Mucosa of gallbladder (tissue), 1 donor: ENCODE measurements at places on chromosomes 5 and 9. TPM values are rescaled to one million over a fixed set of nuclear protein-coding genes. Genes with fewer than 3 reads are reported as not detected.

- no peak for DNase-seq
Measured at GRCh38 chr5:31113666-31114350, 79.7 kb upstream of the CDH6 start.

- peak; percentile 44 for DNase-seq
Measured at GRCh38 chr9:126722922-126723806, 81.7 kb upstream of the ZBTB43 start.

DNA sequence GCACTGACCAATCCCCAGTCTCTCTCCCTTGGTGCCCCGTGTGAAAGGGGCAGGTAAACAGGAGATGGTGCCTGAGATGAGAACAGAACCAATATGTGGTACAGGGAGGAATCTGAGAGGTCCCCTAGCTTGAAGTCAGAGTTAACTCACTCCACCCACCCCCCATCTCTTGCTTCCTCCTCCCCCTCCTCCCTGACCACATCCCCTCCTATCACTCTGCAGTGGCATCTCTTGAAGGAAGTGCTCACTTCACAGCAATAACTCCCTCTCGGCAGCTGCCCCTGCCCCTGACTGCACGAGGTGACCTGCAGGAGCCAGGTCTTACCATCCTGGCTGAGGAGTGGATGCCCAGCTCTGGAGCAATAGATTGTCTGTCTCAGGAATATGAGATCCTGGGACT is 224.0 kb downstream of the GAS1 start:
- no peak for DNase-seq

- no peak for DNase-seq
Measured at GRCh38 chr5:163407034-163407655, 30.2 kb upstream of the CCNG1 start.

- no peak for DNase-seq
Measured at GRCh38 chr5:119063579-119064379, 7.1 kb upstream of the DMXL1 start.

GRCh38 chr9:119298076-119298853 is 71.0 kb downstream of the BRINP1 start:
- DNase-seq, result no peak

GRCh38 chr9:80407220-80407619 is 835.5 kb downstream of the TLE4 start:
- no peak for DNase-seq

- DNase-seq, result no peak
Measured at GRCh38 chr5:65734921-65735320, 12.9 kb downstream of the NLN start.

GRCh38 chr9:121463026-121463807 is 36.4 kb downstream of the GGTA1 start:
- peak; percentile 42 for DNase-seq

DNA sequence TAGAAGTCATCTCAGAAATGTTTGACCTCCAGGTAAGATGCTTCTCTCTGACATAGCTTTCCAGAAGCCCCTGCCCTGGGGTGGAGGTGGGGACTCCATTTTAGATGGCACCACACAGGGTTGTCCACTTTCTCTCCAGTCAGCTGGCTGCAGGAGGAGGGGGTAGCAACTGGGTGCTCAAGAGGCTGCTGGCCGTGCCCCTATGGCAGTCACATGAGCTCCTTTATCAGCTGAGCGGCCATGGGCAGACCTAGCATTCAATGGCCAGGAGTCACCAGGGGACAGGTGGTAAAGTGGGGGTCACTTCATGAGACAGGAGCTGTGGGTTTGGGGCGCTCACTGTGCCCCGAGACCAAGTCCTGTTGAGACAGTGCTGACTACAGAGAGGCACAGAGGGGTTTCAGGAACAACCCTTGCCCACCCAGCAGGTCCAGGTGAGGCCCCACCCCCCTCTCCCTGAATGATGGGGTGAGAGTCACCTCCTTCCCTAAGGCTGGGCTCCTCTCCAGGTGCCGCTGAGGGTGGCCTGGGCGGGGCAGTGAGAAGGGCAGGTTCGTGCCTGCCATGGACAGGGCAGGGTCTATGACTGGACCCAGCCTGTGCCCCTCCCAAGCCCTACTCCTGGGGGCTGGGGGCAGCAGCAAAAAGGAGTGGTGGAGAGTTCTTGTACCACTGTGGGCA is 642 bp downstream of the CSF2 start:
- no peak for DNase-seq

DNA sequence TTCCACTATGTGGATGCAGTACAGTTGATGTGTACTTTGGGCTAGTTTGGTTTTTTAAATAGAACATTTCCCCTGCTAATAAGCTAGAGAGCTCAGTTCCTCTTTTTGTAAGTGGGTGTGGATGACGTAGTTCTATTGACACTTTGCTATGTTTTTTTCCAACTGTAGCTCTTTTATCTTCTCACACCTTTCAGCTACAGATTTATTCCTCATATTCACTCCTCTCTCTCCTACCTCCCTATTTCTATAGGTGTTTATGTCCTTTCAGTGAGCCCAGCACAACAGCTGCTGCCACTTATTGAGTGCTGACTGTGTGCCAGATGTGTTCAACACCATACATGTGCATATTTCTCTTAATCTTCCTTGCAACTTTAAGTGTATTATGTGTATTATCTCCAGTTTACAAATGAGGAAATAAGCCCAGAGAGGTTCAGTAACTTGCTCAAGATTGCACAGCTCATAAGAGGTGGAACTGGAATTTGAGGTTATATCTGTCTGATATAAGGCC is 215.7 kb downstream of the SEMA6A start:
- no peak for DNase-seq

DNA sequence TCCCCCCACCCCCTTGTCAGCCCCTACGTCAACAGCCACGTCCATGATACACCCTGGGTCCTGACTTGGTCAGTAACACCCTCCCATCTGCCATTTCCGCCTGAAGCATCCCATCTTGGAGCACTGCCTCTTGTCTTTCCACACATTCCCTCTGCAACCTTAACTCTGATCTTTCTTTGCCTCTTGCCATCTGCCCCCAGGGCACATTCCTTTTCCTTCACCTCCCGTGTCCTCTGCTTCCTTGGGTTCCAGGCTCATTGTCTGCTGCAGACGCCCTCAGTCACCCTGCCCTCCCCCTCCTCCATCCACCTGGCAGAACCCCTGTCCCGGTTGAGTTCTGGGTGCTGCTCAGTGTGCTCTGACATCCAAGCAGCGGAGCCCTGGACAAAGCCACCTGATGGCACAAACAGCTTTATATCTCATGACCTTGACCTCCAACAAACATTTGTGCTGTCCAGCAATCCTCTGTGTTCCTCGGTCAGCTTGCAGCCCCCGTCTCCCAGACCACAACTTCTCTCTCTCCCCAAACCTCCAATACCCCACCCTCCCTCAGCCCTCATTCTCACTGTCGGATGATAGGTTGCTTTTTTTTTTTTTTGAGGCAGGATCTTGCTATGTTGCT is 97.7 kb upstream of the IER5L start:
- DNase-seq, result no peak

DNA sequence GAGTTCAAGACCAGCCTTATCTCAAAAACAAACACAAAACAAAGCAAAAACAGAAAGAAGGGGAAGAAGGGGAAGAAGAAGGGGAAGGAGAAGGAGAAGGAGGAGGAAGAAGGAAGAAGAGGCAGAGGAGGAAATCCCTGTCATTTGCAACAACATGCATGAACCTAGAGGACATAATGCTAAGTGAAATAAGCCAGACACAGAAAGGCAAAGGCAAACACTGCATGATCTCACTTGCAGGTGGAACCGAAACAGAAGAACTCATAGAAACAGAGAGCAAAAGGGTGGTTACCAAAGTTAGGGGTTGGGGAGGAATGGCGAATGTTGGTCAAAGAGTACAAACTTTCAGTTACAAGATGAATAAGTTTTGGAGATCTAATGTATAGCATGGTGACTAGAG is 135.4 kb downstream of the UGCG start:
- no peak for DNase-seq

GRCh38 chr9:114037249-114037648 is 40.9 kb downstream of the AMBP start:
- no peak for DNase-seq

- no peak for DNase-seq
Measured at GRCh38 chr5:159458217-159458711, 128.0 kb upstream of the IL12B start.

- DNase-seq, result no peak
Measured at GRCh38 chr9:17614903-17615302, 36.0 kb downstream of the SH3GL2 start.

- DNase-seq, result no peak
Measured at GRCh38 chr5:78763659-78764189, 115.2 kb upstream of the LHFPL2 start.

DNA sequence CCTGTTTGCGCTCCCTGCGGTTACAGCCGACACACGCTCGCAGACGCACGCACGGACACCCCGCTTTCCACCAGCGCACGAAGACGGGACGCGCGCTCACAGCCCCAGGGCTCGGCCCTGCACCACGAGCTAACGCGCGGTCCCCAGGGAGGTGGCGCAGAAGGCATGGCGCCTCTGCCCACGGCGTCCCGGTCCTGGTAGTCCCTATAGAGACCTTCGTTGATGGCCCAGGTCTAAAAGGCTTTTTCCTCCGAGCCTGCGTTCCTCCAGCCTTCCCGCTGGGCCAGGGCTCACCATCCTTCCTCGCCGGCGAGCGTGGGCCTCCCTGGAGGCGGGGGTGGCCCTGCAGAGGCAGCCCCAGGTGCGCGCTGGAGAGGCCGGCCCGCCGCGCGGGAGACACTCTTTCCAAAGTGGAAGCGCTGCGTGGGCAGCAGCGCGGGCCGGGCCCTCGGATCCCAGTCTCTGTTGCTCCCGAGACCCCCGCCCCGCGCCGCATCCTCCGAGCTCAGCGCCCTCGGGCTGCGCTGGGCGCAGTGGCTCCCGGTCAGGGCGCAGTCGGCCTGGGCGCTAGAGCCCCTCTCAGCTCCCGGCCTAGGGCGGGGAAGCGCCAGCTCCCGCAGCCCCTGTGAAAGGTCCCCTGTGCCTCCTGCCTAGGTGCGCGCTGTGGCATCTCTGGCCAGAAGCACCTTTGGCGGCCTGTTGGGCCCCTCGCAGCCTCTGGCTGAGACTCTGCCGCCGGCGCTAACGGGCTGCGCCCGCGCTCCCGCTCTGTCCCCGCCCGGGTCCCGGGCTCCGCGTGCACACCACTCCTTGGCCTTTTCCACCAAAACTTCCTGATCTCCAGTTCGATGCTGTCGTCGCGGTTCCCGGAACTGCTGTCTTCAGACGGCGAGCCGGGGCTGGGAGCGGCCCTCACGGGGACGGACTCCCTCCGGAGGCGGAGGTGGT is 31.9 kb upstream of the FANCC start:
- no peak for DNase-seq

The LCP2 gene
- 38.4 TPM for total RNA-seq

The GFI1B gene
- 1.3 TPM for total RNA-seq

The CFAP77 gene
- total RNA-seq, result not detected

The PCDHGB5 gene
- 12.4 TPM for total RNA-seq

The IL9 gene
- total RNA-seq, result not detected

The OLFML2A gene
- total RNA-seq, result 12.7 TPM
